Stimulated activated CD4-positive, alpha-beta T cell treated with anti-CD3 and anti-CD28 coated beads, Interleukin-1b, Interleukin-23, amount 100 ng/mL, for 1 hour (primary cell): ENCODE measurements at places on chromosomes 7 and 10.

DNA sequence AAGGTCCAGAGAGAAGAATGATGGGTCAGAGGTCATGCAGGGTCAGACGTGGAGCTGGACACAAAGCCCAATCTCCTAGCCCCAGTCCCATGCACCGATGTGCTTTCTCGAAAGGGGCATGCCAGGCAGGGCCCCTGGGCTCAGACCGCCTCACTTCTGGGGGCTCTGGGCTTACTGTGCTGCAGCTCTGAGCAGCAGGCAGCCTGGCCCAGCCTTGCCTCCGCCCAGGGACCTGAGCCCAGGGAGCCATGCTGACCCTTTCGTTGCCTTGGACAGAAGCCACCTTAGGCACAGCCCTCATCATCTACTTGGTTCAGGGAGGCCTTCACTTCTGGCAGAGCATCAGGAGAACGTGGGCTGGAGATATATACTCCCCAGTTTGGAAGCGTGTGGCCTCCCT, 161.2 kb downstream of the GRK5 start:
- DNase-seq: no peak

DNA sequence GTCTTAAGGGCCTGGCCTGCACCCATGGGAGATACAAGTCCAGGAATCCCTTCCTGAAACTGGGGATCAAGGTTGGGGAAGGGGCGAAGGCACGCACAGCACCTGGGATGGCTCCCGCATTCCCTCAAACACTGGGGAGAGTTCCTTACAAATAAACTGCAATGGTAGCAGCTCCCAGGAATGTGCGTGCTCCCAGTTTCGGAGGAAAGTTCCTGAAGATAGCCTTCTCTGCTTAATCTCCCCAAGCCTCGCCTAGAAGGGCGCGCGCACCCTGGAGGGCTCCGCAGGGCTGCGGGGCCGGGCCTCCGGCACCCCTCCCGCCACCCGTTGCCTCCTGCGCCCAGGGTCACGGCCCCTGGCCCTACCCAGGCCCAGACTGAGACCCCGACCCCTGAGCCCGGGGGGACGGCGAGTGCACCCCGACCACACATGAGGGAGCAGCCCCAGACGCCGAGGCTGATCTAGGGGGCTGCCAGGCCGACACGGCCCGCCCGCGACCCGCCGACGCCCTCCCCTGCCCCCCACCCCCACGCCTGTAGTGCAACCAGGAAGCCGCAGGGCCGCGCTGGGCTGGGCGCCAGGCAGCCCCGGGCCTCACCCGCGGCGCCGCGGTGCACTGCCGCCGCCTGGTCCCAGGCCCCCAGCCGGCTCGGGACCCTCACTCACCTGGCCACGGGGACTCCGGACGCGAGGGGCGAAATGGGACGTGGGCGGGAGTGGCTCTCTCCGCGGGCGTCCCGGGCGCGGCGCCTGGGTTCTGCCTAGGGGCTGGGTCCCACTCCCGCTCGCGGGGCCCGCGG, 460 bp downstream of the ANXA11 start:
- DNase-seq: no peak

DNA sequence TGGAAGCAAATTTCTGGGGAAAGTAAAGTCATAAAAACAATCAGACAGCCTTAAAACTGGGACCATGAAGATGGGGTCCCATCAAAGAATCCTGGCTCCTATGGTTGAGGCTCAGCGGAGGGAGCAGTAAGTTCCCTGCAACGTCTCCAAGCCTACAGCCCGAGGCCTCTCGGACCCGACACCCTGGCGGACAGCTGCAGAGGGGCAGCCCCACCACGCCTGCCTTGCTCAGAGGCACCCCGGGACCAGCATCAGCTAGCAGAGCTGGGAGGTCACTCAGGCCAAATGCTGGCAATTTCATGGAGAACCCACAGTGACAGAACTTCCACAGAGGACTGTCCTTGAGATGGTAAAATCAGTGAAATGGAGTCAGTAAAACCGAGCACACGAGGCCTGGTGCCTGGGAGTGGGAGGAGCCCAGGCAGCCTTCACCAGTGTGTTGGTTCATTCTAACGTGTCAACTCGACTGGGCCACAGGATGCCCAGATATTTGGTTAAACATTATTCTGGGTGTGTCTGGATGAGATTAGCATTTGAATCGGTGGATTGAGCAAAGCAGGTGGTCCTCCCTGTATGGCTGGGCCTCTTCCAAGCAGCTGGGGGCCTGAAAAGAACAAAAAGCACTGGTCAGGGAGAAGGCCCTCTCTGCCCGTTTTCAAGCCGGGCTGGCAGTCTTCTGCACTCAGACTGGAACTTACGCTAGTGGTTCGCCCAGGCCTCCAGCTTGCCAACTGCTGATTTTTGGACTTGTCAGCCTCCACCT, 96.2 kb upstream of the INSIG1 start:
- no peak for DNase-seq

DNA sequence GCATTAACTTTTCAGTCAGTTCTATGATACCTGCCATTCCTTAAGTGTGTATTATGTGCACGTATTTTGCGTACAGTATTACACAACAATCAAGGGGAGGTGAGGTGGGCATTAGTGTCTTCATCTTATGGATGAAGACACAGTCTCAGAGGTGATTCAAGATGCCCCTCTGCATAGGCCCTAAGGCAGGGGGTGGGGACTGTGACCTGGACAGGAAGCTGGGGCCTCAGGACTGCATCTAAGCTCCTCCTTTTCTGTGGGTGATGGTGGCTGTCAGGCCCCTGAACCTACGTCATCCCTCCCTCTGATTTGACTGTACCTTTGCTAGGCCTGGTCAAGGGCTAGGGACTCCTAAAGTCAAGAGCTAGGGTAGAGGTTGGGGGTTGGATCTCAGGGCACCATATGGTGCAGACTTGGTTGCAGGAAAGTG, 38.9 kb downstream of the HK1 start:
- DNase-seq: no peak

DNA sequence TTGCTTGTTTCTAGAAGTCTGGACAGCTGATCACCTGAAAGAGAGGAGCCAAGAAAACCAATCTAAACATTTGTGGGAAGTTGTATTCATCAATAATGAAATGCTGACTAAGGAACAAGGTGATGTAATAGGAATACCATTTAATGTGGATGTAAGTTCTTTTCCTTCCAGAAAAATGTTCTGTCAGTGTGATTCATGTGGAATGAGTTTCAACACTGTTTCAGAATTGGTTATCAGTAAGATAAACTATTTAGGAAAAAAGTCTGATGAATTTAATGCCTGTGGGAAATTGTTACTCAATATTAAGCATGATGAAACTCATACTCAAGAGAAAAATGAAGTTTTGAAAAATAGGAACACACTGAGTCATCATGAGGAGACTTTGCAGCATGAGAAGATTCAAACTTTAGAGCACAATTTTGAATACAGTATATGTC, 39.8 kb upstream of the ZNF37A start:
- DNase-seq: no peak

DNA sequence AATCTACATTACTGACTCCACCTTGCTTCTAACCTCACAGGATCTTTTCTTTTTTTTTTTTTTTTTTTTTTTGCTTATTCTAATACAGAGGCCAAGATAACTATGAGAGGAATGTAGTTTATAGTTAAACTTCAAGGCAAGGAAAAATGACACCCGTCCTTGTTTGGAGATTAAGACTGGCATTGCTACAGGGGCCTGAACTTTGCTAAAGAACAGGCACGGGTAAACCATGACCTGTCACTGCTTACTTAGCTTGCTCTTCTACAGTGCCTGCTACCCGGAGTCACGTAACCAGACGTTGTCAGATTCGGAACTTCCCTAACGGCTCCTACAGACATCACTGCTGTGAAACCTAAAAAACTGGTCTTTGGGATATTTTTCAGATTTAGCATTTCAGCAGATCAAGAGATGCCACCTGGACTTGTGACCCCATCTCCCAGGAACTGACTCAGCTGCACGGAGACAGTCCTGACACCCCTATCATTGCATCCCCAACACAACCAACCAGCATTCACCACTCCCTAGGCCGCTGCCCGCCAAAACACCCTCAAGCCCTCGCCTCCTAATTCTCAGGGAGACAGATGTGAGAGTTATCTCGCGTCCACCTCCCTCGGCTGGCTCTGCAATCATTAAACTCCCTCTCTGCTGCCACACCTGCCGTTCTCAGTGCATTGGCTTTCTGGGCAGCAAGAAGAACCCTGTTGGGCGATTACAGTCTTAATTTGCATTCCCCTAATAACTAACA, 27.5 kb downstream of the MAD1L1 start:
- DNase-seq: no peak

- DNase-seq: no peak
These were observed 686 bp downstream of the AASS start for GRCh38 chr7:122143376-122143750.

DNA sequence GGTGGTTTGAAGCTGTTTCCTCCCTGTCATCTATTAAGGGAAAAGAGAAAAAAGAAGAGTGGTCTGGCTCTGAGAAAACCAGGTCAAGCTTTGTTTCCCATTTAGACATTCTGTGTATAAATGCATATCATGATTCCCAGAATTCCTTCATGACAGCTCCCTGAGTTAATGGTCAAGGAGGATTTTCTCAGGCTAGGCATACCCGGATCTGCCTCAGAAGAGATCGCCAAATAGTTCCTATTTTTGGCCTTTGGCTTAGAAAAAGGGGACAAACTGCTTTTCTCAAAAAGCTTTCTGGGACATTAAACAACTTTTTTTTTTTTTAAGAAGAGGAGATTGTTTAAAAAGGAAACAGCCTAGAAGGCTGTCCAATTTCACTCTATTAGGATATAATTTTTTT, 53.5 kb upstream of the PIP4K2A start:
- DNase-seq: no peak

GRCh38 chr10:33478675-33479125, 144.2 kb upstream of the NRP1 start:
- DNase-seq: no peak

DNA sequence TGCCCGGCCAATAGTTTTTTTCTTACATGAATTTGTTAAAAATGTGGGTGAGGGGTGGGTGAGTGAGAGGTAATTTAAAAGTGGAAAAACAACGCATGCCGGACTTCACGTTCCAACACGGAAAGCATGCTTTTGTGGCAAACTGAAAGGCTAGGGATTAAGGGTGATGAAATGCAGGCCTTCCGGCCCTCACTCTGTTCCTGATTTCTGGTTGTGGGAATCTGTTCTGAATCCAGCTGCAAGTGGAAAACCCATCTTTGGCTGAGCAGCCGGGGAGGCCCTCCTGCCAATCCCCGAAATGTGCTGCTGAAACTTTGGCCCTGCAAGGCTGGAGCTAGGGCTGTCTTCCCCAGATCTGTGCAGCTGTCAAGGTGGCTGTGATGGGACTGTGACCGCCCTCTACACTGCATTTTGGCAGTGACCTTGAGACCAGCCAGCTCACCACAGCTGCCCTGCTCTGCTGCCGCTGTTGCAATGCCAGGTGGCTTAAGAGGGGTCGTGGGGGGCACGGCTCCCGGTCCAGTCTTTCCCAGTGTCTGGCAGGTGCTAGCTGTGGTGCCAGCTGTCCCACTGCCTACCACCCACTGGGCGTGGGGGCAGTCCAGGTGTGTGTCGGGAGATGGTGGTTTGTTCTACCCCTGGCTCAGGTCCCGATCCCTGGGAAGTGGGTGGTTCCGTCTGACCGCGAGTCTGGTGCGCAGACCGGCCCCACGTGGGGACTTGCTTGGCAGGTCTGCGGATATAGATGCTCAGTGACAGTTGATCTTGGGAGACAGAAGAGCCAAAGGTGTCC, 39.0 kb downstream of the TET1 start:
- no peak for DNase-seq

GRCh38 chr10:96858038-96858705, 26.1 kb downstream of the LCOR start:
- DNase-seq: no peak

GRCh38 chr10:8321990-8322389, 267.5 kb downstream of the GATA3 start:
- DNase-seq: no peak

DNA sequence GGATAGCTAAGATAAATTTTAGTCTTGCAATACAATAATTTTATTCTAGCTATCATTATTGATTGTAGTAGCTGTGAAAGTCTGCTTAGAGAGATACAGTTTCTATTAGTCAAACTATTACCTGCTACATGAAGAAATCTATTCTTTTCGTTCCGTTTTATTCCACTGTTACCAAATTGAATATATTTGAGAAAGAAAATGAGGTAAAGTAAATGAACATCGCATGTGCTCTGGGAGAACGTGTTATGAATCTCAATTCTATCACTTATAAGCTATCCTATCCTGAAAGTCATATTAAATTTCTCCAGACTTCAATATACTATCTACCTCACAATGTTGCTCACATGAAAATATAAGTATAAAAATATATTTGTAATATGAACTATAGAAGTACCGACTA, 21.3 kb downstream of the GRM3 start:
- DNase-seq: no peak

DNA sequence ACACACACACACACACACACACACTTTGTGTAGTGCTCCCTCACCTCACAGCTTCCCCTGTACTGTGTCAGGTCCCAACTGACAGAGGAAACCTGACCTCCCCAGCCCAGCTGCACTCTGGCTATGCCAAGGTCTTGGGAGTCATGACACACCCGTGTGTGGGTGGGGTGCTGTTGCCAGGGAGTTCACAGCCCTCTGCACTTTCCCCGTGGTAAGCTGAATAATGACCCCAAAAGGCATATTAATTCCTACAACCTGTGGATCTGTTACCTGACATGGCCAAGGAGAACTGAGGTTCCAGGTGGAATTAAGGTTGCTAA, 8.9 kb upstream of the NANOS1 start:
- no peak for DNase-seq

- no peak for DNase-seq
These were observed 2.6 kb upstream of the ZNF503 start for GRCh38 chr10:75403939-75404814.

DNA sequence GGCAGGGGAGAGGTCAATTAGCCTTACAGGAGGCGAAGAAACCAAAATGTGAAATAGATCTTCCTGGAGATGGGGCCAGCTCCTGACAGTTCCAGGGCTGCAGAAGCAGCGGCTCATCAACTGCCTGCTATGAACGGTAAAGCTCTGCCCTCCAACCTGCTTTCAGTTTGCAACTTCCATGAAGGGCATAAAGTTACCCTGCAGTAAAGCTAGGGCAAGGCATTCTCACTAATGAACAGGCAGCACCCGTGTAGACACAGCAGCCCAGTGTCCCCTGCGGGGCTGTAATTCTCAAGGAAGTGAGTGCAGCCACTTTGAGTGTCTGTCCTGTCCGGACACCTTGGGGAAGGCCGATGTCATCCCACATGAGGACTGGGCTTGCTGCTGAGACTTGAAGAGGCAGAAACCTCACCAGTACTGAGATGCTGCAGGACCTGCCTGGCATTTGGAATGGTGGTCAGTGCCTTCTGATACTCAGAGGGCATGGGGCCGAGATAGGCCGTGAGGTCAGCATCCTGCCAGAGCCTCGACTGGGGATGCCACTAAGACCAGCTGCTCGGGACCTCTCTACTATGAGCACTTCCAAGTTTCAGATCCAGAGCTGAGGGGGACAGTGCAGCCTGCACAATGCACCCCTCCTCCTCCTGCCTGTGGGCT, 26.1 kb upstream of the C10orf53 start:
- no peak for DNase-seq
